Osteocyte (in vitro differentiated cells): ENCODE measurements at places on chromosomes 5 and 9. TPM values are rescaled to one million over a fixed set of nuclear protein-coding genes. Genes with fewer than 3 reads are reported as not detected.

The TCF7 gene
- 0.57 and 0.67 TPM in 2 replicates for total RNA-seq

DNA sequence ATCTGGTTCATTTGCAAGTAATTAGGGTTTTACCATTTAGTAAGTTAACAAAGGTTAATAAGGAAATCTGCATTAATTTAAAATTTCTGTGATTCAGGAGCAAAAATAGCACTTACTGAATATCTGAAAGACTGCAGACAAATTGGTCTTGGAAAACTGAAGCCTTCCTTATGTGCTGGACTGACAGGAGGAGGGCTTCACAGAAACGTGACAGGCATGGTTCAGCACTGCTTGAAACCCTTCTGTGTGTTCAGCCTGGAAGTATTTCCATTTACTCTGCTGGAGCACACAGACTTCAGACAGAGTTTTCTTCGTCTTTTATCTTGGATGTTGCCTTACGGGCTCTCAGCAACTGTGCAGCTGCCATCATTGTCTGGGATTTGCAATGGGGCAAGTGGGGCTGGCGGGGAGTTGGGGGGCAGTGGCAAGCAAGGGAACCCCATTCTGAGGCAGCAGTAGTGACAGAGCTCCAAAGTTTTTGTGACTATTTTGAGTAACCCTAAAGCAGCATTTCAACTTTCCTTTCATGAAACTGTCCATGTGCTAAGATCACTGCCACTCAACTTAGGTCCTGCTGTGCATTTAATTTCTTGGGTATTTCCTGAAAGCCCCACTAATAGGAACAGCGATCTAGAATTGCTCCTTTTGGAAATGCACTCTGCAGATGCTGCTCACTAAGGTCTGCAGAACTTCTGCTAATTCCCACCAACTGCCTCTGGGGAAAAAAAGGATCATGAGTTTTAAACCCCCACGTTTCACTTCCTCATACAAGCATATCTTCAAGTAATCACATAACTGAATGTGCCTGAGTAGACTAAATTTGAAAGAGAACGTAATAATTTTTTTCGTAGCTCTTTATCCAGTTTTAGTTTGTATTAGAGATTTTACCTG lies 56.6 kb downstream of the KCNN2 start:
- no peak for DNase-seq

DNA sequence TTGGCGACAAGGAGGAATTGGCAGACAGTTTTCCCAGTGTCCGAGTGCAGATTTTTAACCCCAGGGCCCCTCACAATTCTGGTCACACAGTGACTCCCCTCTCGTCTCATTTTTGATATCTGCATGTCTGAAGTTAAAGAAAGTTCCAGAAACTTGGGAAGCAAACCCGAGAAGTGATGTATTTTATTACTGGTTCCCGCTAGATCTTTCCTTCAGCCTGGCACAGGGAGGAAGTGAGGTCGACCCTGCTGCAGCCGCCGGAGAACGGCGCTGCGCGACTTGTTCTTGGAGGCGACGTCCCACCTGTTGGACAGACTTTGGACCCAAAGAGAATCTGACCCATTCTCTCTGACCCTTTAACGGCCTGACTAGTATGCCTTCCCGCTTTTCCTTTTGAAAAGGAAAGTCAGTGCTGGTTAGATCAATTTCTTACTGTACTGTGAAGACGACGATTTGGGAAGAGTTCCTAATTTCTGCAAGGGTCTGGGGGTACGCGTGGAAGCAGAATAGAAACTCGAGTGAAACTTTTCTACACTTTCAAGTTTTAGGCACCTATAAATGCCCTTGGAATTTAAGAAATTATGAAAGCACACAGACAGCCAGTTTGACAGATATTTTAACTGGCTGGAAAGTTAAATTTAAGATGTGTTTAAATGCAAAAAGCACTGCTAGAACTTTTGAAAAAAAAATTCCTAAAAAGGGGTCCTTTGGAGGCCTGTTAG lies 744 bp downstream of the OTULIN start:
- no peak for DNase-seq

The PCDHGA1 gene
- 0.13 TPM in 1 of 2 replicates, not detected in the other for total RNA-seq

DNA sequence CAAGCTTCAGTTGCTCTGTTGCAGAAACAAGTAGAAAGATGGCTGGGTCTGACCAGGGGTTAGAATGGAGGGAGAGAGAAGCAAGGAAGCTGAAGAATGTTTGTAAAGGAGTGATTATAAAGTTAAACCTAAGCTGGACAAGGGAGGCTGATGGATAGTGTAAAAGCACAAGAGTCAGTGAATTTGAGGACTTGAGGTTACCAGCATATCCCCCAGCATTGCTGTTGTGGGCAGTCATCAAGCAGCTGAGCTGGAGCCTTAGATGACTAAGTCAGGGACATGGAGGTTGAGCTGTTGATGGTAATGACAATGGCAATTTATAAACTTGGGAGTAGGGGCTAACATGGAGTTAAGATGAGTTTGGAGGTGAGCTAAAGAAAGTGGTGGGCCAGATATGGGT lies 131.5 kb downstream of the ERCC6L2 start:
- no peak for DNase-seq

The C5orf47 gene
- total RNA-seq: not detected in 2 replicates
